ENCODE measurements at places on chromosomes 11 and 22.

DNA sequence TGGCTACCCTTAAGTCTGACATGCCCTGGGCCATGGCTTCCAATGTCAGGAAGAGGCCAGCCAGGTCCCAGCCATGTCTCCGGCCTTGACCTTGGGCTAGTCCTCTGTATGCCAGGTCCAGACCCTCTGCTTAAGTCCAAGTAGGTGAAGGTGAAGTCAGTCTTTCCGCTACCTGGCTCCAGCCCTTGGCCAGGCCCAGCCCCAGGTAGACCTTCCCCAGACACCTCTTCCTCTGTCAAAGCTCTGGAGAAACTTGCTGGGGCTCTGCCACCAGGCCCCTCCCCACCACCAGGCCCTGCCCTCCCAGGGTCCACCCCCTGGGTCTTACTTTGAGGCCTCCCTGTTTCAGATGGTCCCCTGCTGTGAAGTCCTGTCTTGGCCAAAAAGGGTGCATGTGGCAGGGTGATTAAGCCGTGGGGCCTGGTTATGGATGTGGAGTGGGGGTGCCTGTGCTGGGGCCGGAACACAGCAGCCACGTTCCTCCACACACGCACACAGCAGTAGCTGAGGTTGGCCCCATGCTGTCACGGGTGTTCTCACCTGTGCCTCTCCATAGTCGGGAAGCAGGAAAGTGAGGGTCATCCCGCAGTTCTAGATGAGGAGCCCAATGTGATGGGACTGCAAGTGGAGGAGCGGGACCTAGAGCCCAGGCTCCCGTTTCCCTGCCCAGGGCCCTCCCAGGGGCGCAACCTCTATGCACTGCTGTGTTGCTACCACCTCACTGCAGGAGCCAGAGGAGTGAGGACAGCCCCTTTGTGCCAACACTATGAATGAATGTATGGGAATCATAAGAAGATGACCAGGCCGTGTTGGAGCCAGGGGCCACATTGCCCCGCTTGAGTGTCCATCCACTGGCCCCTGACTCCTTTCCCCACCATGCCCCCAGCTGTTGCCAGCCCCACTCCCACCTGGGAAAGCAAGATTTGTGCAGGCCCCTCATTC, 72.2 kb downstream of the LINC01488 start:
- no peak for DNase-seq

GRCh38 chr11:19846654-19847305, 134.1 kb downstream of the NAV2 start:
- DNase-seq: no peak

DNA sequence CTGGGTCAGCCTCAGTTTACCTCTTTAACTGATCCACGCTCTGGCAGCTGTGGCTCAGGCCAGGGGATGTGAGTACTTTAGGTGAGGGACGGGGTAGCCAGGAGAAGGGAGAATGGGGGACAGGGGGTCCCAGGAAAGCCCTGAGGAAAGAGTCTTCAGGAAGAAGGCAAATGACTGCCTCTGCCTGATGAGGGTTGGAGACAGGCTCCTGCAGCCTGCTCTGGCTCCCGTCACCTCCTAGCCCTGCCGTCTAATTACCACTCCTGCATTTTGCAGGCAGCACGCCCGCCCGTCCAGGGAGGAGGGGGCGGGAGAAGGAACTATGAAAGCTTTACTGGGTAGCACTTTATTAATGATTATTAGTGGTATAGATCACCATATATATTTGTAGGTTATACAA, 116.6 kb downstream of the CEP164 start:
- no peak for DNase-seq

GRCh38 chr11:111299101-111300026, 1.0 kb downstream of the POU2AF3 start:
- DNase-seq: peak; percentile 52

- DNase-seq: no peak
Measured at GRCh38 chr11:111499483-111499882, 12.7 kb downstream of the BTG4 start.

DNA sequence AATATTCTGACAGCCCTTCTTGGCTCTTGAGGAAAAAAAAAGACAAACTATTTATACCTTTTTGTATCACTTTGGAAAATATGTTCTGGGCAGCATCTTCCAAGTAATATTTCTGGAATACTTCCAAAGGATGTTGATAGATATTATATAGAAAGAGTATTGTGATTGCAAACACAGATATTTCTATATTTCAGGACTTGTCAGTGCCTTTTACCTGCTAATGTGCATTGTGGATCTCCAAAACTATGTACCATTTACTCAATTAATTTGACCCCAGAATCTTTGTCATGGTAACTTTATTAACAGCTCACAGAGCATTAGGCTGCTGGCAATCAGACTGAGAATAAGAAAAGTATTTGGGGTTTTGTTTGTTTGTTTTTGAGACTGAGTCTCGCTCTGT, 16.7 kb upstream of the CCND1 start:
- DNase-seq: no peak

DNA sequence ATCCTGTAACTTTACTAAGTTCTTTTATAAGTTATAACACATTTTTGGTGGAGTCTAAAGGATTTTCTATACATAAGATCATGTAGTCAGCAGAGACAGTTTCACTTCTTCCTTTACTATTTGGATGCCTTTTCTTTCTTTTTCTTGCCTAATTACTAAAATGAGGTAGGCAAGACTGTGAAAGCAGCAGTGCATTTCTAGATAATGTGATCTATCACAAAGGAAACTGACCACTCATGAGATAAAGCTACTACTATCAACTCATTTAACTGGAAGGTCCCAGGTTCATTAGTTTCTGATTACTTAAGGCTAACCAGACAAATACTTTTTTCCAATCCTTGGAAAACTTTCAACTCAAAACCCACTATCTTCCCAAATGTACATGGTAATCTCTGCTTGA, 196.2 kb upstream of the E2F8 start:
- DNase-seq: no peak

DNA sequence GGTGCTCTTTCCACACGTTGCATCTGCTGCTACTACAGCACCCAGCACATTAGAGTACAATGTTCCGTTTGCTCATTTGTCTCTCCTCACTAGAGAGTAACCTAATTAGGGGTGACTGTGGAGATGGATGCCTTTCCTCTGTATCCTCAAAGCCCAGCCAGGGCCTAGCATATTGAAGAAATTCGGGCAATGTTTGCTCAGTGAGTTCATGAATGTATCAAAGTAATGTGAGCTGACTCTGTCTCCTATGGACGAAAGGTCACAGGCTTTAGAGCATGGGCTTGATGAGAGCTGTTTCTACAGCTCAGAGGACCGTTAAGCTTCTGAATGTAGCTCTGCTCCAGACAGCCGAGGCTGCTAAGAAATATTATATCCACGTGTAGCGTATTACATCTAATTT, 67.5 kb downstream of the C11orf58 start:
- no peak for DNase-seq

GRCh38 chr11:118581057-118581456, 8.8 kb downstream of the ARCN1 start:
- no peak for DNase-seq

- DNase-seq: no peak
Measured at GRCh38 chr22:50171319-50171964, 911 bp downstream of the PANX2 start.

GRCh38 chr11:118164885-118165284, 11.6 kb downstream of the SCN2B start:
- no peak for DNase-seq

GRCh38 chr22:29795663-29796062, 28.5 kb downstream of the UQCR10 start:
- no peak for DNase-seq

- DNase-seq: no peak
Measured at GRCh38 chr11:69293819-69294505, at the start of gene MYEOV. Gene MYEOV, plus strand, starts transcription at chr11:69294155. Its CDS starts 1,200 bp downstream, at chr11:69295355.

- DNase-seq: no peak
Measured at GRCh38 chr11:79594834-79595233, 154.0 kb upstream of the TENM4 start.

- no peak for DNase-seq
Measured at GRCh38 chr11:64915376-64915887, 1.6 kb downstream of the ATG2A start.

GRCh38 chr11:77981346-77981947, 13.0 kb downstream of the INTS4 start:
- DNase-seq: no peak

DNA sequence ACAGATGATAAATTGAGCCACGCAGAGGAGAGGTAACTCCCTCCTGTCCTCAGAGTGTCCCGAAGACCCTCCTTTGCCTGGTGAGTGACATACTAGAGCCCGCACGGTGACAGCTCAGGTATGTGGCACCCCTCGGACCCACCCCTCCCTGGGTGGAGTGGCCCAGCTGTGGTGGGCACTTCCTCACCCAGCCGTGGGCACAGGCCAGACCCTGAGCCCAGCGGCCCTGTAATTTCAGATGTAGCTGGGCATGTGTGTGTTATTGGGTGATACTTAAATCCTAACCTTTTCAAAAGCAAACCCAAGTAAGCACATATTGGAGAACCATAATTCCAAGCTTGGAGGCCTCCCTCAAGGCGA, 93.2 kb downstream of the WNT7B start:
- no peak for DNase-seq

- no peak for DNase-seq
Measured at GRCh38 chr11:130439160-130439519, 9.3 kb upstream of the ADAMTS15 start.
